ENCODE measurements at places on chromosomes 16 and 17.

DNA sequence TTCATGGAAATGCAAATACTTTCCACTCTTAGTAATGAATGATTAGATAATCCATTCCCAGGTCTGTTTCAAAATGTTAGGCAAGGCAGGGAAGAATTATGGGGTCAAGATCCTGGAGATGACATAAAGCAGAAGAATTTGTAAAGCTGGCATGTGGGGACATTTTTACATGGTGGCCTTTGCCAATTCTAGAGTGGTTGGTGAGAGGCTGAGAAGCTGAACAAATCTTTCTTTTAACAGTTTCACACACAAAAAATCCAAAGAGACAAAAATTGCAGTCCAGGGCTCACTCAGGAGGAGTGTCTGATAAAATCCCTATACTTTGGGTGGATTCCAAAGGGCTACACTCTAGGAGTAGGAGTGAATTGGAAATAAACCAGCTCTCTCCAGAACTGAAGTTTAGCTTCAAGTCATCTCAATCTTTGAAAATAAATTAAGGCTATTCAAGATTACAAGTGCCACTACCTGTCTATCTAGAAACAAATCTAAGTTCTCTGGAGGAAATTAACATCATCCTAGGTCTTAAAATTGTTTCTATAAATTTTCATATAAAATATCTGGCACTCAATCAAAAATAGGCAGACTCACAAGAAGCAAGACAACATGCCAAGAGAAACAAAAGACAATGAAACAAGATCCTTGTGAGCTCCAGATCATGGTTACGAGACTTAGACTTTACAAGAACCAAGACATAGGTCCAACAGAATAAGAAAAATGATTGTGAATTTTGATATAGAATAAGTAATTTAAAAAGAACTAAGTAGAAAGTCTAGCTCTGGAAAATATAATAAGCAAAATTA, 113.0 kb upstream of the AXIN2 start:
- no peak for DNase-seq

DNA sequence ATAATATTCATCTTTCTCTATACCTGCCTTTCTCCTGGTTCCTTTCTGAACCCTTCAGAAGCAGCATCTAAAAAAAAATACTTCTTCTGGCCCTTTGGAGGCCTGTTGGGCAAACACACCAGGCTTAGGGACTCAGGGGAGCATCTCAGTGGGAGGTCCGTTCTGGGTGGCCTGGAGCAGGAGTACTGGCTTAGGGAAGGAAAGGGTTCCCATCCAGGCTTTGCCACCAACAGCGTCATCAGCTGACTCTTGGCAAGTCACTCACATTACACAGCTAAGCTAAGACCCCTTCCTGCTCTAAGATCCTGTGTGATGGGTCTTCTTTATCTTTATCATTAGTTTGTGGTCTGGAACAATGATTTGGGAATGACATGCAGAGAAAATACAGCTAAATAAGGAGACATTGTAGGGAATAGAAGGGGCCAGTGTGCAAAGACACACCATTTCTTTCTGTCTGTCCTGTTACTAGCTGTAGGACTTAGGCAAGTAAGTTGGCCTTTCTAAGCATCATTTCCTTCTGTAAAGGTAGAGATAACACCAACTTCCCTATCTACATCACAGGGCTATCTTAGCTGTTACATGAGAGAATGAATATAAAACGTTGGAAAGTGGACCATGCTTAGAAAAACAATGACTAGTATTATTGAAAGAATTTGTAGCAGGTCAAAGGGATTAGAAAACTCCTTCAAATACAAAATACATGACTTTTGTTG, 9.9 kb downstream of the PCTP start:
- DNase-seq = no peak

- DNase-seq = no peak
Measured at GRCh38 chr16:61823326-61823725, 212.9 kb downstream of the CDH8 start.

- no peak for DNase-seq
Measured at GRCh38 chr16:767743-768235, 7.3 kb downstream of the MSLN start.

DNA sequence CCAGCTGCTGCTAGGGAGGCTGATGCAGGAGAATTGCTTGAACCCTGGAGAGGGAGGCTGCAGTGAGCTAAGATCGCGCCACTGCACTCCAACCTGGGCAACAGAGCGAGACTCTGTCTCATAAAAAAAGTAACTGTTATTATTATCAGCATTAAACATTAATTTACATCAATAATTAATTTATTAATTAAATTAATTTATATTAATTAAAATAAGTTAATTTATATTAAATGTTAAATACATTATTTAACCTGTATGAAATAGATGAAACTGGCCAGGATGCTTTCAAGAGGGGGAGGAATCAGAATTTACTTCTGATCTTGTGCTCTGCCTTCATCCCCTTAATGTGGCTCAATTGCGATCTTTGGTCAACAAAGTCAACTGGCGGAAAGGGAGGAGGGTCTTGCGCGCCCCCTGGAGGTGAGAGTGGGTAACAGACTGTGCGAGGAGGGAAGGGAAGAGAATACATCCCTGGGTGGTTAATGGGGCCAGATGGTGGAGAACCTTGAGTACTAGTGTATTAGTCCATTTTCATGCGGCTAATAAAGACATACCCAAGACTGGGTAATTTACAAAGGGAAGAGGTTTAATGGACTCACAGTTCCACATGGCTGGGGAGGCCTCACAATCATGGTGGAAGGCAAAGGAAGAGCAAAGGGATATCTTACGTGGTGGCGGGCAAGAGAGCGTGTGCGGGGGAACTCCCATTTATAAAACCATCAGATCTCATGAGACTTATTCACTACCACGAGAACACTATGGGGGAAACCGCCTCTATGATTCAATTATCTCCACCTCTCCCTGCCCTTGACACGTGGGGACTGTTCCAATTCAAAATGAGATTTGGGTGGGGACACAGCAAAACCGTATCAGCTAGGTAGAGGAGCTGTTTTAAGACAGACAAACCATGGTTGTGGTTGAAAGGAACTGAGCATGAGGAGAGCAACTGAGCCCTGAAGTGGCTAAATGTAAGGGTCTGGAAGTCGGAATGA, 15.7 kb upstream of the CPPED1 start:
- DNase-seq = peak; percentile 71

DNA sequence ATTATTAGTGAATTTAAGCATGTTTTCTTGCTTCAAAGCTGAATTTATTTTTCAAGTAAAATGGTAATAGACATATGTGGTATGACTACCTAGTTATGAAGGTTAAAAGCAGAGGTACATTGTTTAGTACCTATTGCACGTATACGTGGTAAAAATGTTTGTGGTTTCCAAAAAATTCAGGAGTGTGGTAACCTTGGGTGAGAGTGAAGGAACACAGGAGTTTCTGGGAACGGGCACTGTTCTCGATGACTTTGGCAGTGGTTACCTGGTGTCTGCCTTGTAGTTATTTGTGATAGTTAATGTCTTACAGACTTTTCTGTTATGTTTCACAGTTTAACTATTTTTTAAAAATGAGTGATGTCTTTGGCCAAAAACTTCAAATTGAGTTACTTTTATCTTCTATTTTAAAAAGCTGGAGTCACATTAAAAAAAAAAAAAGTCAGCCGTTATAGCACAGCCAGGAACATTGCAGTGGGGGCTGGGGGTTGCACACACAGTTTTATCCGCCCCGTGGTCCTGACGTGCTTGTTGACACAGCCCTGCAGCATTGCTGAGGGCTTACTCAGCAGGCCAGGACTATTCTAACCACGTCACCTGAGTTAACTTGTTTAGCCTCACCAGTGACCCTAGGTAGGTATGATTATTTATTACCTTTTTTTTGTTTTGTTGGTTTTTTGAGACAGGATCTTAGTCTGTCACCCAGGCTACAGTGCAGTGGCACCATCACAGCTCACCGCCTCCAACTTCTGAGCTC, 10.9 kb downstream of the JPT2 start:
- no peak for DNase-seq

DNA sequence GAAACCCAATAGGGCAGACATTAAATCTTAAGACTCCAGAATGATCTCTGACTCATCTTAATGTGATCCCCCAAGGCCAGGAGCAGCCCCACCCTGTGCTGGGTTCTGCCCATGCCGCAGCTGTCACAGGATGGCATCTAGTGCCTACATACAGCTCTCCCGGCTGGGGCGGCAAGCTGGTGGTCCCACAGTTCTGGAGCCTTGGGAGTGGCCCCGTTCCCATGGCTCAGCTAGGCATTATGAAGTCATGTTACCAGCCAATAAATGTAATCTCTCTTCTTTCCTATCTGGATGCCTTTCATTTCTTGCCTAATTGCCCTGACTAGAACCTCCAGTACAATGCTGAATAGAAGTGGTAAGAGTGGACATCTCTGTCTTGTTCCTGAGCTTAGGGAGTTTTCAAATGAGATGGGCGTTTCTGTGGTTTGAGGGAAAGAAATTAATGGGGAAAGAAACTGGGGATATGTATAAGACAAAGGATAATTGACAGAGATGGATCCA, 95.7 kb upstream of the DNAH17 start:
- no peak for DNase-seq

GRCh38 chr17:81528651-81529436, 667 bp downstream of the FSCN2 start:
- no peak for DNase-seq

GRCh38 chr16:19113577-19114358, at the start of gene ITPRIPL2:
Gene ITPRIPL2 (plus strand): TSS chr16:19113964. CDS start chr16:19114462, 498 bp downstream.
- no peak for DNase-seq

DNA sequence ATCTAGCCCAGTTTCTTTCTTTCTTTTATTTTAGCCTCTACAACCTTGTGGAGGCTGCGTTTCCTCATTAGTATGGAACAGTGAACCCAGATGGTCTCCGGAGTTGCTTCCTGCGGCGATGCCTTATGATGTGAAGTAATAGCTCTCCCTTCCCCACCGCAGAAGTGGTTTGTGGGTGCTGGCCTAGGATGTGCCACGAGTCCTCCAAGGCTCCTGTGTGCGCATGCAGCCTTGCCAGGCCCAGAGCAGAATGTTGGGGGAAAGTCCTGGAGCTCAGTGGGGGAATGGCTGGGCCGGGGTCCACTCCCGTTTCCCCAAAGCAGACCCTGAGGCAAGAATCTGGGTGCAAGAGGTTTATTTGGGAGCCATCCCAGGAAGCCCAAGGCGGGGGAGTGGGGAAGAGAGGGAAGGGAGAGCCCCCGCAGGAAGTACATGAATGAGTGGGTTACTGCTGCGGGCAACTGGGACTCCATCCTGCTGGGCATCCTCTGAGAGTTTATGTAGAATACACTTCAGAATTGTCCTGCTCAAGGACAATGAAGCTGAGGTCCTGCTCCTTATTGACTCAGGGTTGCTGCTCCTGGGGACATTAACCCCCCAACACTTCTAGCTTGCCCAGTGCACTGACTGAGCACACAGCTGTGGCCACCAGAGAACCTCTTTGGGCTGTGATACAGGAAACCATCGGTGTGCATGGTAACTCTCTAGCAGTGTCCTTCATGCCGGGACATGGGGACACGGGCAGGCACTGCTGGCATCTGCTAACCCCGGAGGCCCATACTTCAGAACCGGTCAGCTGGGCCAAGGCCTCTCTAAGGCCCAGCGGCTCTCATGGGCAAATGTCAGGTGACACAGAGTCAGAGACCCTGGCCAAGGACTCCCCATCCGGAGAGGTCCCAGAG, 3.7 kb upstream of the HCRT start:
- no peak for DNase-seq

DNA sequence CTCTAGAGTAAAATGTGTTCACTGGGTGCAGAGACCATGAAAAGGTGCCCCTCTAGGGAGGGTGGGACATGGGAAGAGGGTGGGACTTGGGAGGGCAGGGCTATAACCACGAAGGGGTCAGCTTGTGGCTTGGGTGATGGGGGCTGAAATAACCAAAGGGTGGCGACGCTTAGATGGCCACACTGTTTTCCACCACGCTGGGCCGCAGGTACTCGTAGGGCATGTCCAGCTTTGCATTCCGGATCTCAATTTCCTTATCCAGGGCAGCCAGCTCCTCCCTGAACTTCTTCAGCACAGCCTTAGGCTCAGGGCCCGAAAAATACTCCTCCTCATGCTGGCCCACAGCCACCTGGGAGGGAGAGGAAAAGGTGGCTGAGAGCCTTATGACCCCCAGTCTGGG, 10.0 kb downstream of the ALOX15 start:
- DNase-seq = no peak

DNA sequence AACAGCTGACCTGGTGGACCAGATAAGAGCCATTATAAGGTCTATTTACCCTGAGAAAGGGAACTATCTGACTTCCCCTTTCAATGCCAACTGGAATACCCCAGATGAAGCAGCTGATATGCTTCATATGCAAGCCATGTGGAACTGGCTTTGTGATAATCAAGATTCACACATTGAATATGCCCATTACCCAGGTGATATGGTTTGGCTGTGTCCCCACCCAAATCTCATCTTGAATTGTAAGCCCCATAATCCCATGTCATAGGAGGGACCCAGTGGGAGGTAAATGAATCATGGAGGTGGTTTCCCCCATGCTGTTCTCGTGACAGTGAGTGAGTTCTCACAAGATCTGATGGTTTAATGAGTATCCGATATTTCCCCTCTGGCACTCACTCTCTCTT, 42.1 kb downstream of the IKZF3 start:
- peak; percentile 27 for DNase-seq

GRCh38 chr16:54369861-54370260, 83.3 kb upstream of the IRX3 start:
- no peak for DNase-seq

GRCh38 chr17:36935671-36936454, 1.4 kb upstream of the LHX1 start:
- DNase-seq = no peak

- peak; percentile 31 for DNase-seq
Measured at GRCh38 chr17:30323895-30324319, 9.9 kb downstream of the TMIGD1 start.

DNA sequence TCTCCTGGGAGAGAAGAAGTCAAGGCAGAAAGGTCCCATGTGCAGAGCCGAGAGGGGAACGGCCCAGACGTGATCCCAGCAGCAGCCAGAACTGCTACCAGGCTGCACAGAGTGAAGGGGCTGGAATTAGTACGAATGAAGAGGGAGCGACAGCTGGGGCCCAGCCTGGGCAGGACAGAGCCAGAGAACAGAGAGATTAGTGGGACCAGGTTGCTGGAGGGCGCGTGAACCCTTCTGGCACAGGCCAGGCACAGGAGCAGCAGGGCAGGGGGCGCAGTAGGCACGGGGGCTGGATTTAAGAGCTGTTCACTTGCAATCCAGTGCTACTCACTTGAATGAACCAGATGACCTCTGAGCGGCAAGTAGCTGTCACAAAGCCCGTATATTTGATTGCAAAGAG, 66.9 kb downstream of the PLXDC1 start:
- DNase-seq = no peak

GRCh38 chr17:71115669-71115972, 946.3 kb downstream of the KCNJ2 start:
- no peak for DNase-seq

GRCh38 chr17:57044976-57045867, 39.8 kb upstream of the AKAP1 start:
- DNase-seq = no peak

- DNase-seq = no peak
Measured at GRCh38 chr17:11182430-11182829, 58.6 kb upstream of the SHISA6 start.

All from CD4-positive, alpha-beta T cell treated with Interleukin-4 for 1 hour (primary cell).